ENCODE measurements at places on chromosomes 16 and 17.

DNA sequence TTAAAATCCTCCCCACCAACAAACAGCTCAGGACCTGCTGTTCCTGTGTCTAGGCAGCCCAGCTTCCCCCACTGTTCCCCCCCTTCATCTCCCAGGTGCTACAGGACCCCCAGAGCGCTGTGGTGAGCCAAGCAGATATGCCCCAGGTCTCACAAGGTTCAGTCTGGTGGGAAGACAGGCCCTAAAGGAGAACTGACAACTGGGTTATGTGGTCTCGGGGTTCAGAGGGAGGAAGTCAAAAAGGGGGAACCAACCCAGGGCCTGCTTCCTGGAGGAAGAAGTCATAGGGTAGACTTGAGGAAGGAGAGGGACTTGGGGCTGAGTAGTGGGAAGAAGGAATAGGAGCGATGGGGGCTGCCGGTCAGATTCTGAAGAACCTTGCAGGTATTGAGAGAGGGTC is 2.6 kb downstream of the RIPOR1 start:
- no peak for DNase-seq

- DNase-seq: no peak
Observed at GRCh38 chr17:9839433-9839832, 13.7 kb downstream of the GLP2R start.

DNA sequence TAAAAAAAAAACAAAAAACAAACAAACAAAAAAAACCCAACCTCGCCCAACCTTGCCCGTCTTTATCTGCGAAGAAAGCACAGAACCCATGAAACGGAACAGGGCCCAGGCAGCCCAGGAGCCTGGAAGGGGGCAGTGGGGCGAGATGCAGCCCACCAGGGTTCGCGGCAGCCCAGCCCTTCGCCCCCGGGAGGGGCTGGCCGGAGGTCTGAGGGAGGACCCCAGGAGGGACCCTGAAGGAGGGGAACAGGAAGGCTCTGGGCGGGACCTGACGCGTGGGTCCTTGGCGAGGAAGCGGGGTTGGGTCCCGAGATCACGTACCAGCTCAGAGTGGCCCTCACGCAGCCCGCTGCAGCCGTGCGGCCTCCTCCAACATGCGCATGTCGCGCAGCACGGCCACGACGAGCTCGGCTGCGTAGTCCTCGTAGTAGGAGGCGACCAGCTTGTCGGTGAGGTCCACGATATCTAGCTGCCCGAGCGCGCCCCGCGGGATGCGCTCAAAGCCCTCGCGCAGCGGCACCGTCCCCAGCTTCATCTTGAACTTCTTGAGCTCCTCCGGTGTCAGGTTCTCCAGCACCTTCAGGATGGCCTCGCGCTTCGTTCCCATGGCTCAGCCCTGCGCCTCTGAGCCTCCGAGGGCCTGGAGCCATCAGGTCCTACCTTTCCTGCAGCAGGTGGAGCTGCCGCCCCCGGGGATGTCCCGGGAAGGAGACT is at the start of gene PYDC1:
PYDC1 (minus strand) TSS at position 714 of the 714 bp plus-strand sequence; CDS start at position 607, 107 bp downstream.
- no peak for DNase-seq

- DNase-seq: no peak
Observed at GRCh38 chr17:65415991-65416390, 145.5 kb downstream of the AXIN2 start.

DNA sequence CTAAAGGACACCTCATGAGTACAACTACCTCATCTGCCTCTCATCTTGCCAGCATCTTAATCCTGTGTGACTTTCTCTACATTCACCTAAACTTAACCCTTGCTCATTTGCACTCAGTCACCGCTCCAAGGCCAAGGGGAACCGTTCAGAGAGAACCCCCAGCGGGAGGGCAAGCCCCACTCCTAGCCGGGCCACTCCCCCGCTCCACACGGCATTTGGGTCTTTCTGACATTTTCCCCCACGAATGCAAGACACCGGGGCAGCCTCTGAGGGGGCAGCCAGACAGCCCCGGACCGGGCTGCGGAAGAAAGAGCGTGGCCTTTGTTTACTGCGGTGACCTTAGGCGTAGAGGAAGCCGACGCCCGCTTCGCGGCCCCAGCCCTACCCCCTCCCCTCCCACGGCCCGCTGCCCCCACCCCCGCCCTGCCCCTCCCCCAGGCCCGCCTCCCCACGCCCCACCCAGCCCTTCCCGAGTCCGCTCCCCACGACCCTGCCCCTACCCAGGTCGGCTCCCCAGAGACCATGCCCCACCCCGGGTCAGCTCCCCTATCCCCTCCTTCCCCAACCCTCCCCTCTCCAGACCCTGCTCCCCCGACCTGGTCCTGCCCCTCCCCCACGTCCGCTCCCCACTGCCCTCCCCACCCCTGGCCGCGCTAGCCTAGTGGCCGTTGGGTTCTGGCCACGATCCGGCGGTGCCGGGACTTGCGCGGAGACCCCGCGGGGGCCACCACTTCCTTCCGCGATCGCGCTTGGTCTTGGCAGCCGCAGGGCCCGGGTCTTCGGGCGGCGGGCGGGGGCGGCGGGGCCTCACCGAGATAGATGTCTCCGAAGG is 789 bp downstream of the CSNK1D start:
- no peak for DNase-seq

DNA sequence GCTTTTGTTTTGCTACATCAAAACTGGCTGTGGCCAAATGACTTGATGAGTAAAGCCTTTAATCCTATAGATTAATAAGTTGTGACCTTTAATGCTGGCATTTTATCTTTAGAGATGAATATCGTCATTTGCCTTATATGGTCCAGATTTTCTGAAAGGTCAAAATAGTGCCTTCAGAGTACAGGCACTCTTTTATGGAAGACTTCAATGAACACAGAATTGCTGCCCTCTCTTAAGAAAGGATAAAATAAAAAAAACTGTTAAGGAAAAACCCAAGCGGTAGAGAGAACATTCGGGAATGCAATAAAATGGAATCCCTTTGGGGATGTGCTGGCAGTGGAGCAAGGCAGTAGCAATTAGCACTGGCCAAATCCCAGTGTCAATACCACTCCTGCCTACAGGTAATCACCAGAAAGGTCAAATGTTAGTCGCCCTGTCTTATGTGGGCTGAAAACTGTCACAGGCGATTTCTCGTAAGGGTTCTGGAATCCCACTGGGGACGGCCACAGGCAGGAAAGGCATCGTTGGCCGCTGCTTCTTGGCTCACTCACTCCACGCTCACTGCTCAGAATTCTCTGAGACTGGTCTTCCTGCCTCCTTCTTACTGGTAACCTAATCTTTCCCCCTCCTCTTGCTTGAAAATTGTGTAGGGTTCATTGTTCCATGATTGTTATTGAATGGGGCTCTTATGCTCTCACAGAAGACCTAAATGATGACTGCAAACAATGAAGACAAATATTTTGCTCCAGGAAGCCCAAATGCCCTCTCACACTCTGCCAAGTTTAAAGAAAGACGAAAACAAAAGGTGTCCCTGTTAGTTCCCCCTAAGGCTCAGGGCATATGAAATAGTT is 45.4 kb upstream of the HSBP1 start:
- DNase-seq: no peak

GRCh38 chr16:25626172-25626571 is 65.6 kb upstream of the HS3ST4 start:
- DNase-seq: no peak

GRCh38 chr17:1493291-1493980 is 950 bp upstream of the MYO1C start:
- DNase-seq: no peak

- DNase-seq: no peak
Observed at GRCh38 chr16:31527734-31528274, at the start of gene AHSP. Gene AHSP (plus strand): TSS chr16:31527900. CDS start chr16:31528140, 240 bp downstream.

DNA sequence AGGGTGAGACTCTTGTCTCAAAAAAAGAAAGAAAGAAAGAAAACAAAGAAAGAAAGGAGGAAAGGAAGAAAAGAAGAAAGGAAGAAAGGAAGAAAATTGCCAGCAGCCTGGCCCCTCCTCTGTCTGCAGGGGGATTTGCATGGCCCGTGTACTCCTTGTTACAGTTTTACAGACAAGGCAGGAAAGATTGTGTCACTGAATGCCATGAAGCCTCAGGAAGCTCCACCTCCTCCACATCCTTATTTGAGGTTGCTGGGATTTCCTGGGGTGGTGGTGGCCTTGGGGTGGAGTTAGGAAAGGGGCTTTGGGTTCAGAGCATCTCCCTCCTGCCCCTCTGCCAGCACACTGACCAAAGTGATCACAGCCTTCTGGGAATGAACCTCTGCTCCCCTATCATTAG is 23.6 kb downstream of the CFAP20 start:
- DNase-seq: no peak

DNA sequence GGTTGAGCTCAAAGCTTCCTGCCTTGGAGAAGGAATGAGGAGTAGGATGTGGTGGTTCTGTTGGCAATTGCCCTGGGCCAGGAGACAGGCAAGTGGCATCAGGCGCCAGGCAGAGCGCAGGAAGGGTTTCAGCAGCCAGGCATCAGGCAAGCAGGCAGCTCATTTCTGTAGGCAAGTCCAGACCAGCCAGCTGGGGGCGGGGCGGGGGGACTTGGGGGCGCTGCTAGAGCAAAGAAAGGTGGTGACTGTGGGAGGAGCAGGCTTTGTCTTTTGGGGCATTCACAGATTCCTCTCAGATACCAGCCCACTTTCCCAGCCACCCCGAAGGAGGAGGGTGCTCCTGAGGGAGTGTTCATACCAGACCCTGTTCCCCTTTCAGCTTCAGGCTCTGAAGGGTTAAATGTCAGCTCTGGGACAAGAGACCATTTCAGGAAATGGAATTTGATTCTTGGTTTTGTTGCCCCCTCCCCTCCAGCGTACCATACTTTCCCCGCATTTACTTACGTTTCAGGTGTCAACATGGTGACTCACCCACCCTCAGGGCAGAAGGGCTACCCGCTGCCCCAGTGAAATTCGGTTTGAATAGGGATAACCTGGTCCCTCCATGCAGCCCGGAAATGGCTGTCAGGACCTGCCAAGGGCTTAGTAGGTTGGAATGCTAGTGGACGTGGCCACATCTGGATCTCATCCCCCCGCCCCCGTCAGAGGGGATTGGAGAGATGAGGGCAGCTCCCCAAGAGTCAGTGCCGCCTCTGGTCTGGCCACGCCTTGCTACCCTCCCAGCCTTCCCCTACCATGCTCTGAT is 13.2 kb downstream of the NGFR start:
- peak; percentile 41 for DNase-seq

DNA sequence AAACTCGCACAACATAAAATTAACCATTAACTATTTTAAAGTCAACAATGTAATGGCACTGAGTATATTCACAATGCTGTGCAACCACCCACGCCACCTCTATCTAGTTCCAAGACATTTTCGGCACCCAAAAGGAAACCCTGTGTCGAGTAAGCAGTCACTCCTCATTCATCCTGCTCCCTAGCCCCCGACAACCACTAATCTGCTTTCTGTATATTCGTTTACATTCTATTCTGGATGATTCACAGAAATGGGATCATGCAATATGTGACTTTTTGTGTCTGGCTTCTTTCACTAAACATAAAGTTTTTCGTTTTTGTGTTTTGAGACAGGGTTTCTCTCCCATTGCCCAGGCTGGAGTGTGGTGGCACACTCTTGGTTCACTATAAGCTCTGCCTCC is 42.2 kb upstream of the HAPSTR1 start:
- no peak for DNase-seq

- DNase-seq: no peak
Observed at GRCh38 chr17:64781810-64782555, 119.9 kb upstream of the SMURF2 start.

DNA sequence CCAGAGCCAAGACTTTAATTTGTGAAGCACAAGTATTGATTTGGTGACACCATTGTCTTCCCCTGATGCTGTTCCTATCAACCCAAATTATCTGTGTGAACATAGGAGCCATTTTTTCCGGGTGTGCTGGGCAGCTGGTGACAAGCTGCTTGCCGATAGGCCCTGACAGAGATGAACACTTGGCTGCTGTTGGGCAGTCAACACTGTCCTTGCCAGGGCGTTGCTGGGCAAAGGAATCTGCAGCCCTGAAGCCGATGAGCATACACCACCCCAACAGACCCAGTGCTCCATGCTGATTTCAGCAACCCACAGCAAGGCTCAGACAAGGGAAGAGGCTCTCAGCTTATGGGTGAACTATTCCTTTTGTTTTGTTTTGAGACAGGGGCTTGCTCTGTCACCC is 105.4 kb downstream of the YPEL2 start:
- no peak for DNase-seq

- peak; percentile 57 for DNase-seq
Observed at GRCh38 chr16:85286951-85287814, 174.9 kb upstream of the CIBAR2 start.

- DNase-seq: no peak
Observed at GRCh38 chr16:78198288-78198687, 98.8 kb downstream of the WWOX start.

DNA sequence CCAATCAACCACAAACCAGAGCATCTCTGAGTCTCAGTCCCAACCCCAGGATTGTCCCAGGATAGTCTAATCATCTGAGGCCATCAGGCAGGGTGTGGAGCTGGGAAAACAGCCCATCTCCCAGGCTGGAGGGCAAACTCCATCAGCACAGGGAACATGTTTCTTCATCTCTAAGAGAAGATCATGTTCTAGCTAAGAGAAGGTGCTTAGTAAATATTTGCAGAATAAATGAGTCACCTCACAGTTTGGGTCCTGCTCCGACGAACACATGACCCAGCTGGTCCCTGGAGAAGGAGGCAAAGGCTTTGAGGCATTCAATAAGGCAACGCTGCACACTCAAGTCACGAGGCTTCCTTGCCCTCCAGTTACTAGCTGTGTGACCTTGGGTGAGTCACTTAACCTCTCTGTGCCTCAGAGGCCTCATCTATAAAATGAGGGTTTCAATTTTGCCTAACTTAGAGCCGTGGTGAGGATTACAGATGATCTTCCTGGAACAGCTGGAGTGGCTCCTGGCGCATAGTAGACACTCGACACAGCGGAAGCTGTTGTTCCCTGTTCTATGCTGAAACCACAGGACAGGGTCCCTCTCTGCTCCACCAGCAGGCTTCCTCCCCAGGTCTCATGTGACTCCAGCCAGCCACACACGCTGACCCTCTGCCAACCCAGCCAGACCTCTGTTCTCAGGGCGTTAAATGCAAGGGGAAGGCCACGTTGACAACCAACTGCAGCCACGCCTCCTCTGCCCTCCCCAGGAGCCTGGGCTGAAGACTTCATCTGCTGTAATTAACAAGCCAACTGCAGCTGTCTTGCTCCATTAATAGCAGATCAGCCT is 10.3 kb upstream of the RPL38 start:
- DNase-seq: no peak

- DNase-seq: no peak
Observed at GRCh38 chr17:2361010-2361760, 23.9 kb downstream of the SGSM2 start.

GRCh38 chr16:91484-91883 is 13.5 kb downstream of the MPG start:
- no peak for DNase-seq

- peak; percentile 46 for DNase-seq
Observed at GRCh38 chr17:27457731-27458523, 1.7 kb downstream of the KSR1 start.

GRCh38 chr16:89904606-89905510 is 13.8 kb upstream of the MC1R start:
- DNase-seq: no peak

- DNase-seq: peak; percentile 52
Observed at GRCh38 chr17:21039839-21040575, 2.8 kb downstream of the USP22 start.

- DNase-seq: no peak
Observed at GRCh38 chr17:43453331-43453812, 30.4 kb upstream of the DHX8 start.

- no peak for DNase-seq
Observed at GRCh38 chr16:22653876-22654275, 143.2 kb downstream of the NPIPB5 start.

All from AG08395 (cell line).